H9 (cell line): ENCODE measurements at places on chromosomes 7 and 10. TPM values are rescaled to one million over a fixed set of nuclear protein-coding genes. Genes with fewer than 3 reads are reported as not detected.

- H3K4me1 ChIP-seq, result no peaks in the 10 kb centered on the region
- no peaks in the 10 kb centered on the region for H3K27me3 ChIP-seq
- no peak overlapping the region for H3K4me3 ChIP-seq
- no peak overlapping the region for H3K27ac ChIP-seq
These were observed 32.2 kb upstream of the ITGB8 start for GRCh38 chr7:20298486-20298901.

DNA sequence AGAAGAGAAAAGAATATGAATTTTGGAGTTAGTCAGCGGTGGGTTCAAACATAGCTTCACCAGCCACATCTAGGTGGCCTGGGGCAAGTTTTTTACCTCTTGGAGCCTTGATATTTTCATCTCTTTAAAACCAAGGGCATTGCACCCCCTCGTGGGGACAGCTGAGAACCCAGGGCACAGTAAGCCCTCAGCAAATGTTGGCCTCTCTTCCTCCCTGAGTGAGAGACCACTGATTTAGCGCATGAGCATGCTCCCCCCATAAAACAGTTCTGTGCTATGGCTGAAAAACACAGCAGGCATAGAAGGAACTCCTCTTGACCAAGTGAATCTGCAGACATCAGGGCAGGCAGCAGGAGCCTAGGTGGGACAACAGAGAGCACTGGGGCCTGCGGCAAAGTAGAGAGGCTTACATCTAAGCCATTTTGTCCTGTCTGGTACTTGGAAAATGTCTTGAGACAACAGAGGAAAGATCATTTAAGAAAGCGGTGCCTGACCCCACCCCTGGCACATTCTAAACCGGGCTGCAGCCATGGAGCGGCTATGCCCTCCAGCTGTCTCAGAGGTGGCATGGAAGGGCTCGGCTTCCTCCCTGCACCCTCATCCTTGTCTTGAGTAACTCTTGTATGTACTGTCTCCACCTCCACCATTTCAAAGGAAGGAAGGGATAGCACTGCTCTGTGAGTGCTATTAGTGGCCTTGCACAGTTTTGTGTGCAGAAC is 94.7 kb downstream of the ARHGAP22 start:
- H3K4me1 ChIP-seq, result no peaks in the 10 kb centered on the region; the same call in 1 of the 2 replicates
- peak; percentile 38 for DNase-seq
- H3K36me3 ChIP-seq, result peaks cover 2% of the 10 kb centered on the region
- H3K27me3 ChIP-seq, result no peaks in the 10 kb centered on the region
- H3K4me3 ChIP-seq, result no peak overlapping the region
- H3K27ac ChIP-seq, result no peak overlapping the region

- no peaks in the 10 kb centered on the region for H3K27me3 ChIP-seq
- DNase-seq, result no peak
- H3K4me1 ChIP-seq, result no peaks in the 10 kb centered on the region
- no peak overlapping the region for H3K4me3 ChIP-seq
- H3K36me3 ChIP-seq, result no peaks in the 10 kb centered on the region
These were observed 280.6 kb downstream of the TFEC start for GRCh38 chr7:115749924-115750323.

PWWP2B gene
- total RNA-seq, result 9.5 and 10.0 TPM in 2 replicates

TPK1 gene
- total RNA-seq, result 3.1 and 4.2 TPM in 2 replicates
